Stimulated activated CD4-positive, alpha-beta T cell treated with anti-CD3 and anti-CD28 coated beads, Interleukin-15, amount 100 ng/mL, for 1 hour (primary cell): ENCODE measurements at places on chromosomes 2 and 18.
A peak's percentile ranks its signal among the peaks of the same experiment; 100 is the strongest.

GRCh38 chr2:213237251-213237650 is 47.0 kb upstream of the SPAG16 start:
- no peak for DNase-seq

GRCh38 chr2:231665245-231666170 is 42.8 kb upstream of the PTMA start:
- no peak for DNase-seq

GRCh38 chr18:58768293-58768974 is 96.2 kb upstream of the ZNF532 start:
- peak; percentile 59 for DNase-seq

- DNase-seq = no peak
These were observed 118.5 kb downstream of the GALNT3 start for GRCh38 chr2:165675551-165675968.

DNA sequence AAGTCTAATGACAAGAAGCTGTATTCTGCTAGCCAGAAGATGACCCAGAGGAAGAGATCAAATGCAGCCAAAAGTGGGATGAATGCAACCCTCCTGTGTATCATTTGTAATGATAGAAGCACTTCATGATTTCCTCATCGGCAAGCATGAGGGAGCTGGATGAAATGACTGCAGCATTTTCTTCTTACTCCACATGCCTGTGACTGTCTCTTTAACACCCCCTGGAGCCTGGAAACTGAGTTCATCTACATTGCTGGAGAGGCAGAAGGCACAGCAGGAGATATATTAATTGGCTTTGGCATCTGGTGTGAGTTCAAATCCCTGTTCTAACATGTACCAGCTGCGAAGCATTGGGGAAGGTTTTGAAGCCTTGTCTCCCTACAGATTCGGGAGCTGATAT is 37.7 kb downstream of the ID2 start:
- DNase-seq = no peak

- peak; percentile 57 for DNase-seq
These were observed 157.0 kb downstream of the LDLRAD4 start for GRCh38 chr18:13375302-13376255.

DNA sequence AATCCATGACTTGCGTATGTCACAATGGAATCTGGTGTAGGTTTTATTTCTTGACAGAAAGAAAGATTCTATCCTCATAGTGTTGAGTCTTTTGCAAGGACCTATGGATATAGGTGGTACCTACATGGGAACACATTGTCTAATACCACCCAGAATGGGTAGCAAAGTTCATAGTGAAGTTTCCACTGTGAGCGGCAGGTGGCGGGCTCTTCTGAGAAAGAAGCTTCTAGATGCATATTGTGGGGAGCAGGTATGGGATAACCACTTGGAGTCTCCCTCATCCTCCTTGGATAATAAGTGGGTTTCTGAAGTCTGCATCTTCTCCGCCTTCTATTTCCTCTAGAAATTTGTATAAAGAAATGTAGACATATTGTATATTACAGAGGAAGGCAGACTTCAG is 44.9 kb downstream of the LINC00305 start:
- DNase-seq = no peak

- no peak for DNase-seq
These were observed 23.4 kb downstream of the CROCC2 start for GRCh38 chr2:240929364-240930095.

DNA sequence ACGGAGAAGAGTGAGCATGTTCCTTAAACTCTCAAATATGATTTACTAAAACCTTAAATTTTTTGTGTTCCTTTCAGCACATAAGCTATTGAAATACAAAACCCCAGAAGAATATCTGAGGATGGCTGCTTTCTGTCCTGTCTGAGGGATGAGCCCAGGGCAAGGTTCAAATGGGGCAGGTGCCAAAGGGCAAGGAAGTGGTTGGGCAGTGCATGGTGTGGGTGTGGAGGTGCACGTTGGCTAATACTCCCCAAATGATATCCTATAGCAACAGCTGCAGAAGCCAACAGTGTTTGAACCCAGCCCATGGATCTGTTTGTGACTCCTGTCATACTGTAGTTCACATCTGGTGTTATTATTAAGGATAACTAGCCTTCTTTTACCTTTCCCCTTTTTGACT is 183.0 kb downstream of the CDCA7 start:
- no peak for DNase-seq
